NCI-H446 (cell line): ENCODE measurements at places on chromosomes 12 and 14.
A peak's percentile ranks its signal among the peaks of the same experiment; 100 is the strongest.

DNA sequence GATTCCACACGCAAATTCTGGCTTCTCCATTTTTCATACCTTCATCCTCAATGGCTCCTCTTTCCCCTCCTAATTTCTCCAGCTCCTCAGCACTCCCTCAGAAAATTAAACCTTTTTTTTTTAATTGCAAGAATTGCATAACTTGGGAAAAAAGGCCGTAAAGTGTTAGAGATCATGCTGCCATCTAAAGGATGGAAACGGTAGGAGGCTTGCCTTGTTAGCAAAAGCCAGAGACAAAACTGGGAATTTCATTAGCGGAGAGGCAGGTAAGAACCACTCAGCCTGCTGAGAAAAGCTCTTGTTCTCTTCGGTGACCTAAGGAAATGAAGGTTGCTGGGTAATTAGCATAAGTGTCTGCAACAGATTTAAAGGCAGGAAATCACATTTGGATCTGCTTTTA lies 204.3 kb downstream of the AEBP2 start:
- DNase-seq, result no peak

- peak; percentile 10 for DNase-seq
Observed at GRCh38 chr12:94172031-94172430, 23.7 kb downstream of the PLXNC1 start.

DNA sequence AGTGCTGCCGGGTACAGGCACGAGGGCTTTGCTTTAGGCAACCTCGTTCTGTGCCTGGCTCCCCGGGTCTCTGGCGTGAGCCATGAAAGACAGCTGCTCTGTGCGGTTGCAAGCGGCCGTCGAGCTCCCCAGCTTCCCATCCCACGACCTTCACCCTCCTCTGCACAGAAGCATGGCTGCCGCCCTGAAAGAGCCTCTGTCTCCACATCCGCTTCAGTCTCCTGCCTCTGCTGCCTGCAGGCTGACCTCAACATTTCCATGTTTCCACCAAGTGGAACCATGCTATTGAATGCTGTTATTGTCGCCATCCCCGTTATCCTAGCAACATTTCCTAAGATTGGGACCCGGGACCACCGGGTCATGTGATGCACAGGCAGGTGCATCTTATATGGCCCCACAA lies 57.1 kb downstream of the KDM2B start:
- no peak for DNase-seq

DNA sequence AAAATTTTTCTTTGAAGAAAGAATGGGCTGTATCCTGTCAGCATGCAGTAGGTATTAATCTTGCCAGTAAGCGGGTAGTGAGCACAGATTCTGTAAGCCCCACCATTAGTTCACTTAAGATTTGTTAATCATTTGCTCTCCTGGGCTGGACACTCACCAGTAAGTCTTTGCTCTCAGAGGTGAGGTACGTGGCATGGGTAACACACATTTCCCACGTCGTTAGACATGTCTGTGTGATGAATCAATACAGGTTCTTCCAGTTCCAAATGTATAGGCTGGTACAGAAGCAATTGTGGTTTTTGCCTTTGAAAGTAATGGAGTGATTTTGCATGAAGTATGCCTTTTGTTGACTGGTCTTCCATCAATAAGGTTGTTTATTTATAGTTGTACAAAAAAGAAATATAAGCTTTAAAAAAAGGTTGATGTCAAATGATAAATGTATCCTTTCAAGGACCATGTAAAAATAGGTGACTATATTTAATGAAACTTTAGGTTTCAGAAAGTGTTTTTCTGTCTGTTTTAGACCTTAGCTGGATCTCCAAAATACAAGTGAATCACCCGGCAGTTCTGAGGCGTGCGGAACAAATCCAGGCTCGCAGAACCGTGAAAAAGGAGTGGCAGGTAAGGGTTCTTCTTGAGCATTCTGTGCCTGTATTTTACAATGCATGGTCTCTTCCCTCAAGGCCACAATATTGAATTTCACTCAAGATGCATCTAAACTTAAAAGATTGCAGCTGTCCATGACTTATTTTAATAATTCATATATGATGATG lies 45.5 kb downstream of the DERA start:
- no peak for DNase-seq

- no peak for DNase-seq
Observed at GRCh38 chr14:66982247-66982646, 207.0 kb upstream of the GARIN2 start.
